ENCODE measurements at places on chromosomes 1 and 21. TPM values are rescaled to one million over a fixed set of nuclear protein-coding genes. Genes with fewer than 3 reads are reported as not detected.

DNA sequence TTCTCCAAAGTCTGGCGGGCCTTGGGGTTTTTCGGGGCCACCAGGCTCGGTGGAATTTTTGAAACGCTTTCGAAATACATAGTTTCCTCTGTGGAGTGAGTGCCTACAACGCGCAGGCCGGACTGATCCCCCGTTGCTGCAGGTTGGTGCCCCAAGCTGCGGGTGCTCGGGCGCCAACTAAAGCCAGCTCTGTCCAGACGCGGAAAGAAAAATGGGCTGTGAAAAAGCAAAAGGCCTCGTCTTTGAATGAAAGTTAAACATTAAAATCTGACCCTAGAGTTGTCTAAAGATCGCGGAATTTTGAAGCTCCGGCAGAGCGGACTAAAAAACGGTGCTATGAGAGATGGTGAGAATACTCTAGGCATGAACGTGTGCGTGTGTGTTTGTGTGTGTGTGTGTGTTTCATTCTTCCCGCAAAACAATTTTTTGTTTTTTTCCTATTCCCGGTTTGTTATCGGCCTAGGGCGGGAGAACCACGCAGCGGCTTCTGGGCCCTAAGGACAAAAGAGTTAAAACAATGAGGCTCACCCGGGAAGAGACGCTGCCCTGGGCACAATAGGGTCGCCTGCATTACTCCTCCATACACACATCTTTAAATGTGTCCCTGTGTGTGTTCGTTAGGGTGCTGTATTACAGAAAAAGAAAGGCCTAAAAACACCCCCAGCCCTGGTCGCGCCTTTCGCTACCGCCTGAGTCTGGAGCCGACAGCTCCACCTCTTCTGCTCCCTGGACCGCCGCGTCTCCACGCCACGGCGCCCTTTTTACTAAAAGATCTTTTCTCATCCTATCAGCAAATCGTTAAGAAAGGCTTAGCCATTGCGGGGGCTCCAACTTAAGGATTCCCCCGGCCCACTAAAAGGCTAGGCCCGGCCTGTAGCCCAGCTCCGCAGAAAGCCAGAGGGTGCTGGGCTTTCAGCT is 3.2 kb downstream of the TBX15 start:
- DNase-seq, result no peak

NPHS2 gene
- not detected for total RNA-seq

ZNF678 gene
- total RNA-seq, result 8.5 TPM

DNA sequence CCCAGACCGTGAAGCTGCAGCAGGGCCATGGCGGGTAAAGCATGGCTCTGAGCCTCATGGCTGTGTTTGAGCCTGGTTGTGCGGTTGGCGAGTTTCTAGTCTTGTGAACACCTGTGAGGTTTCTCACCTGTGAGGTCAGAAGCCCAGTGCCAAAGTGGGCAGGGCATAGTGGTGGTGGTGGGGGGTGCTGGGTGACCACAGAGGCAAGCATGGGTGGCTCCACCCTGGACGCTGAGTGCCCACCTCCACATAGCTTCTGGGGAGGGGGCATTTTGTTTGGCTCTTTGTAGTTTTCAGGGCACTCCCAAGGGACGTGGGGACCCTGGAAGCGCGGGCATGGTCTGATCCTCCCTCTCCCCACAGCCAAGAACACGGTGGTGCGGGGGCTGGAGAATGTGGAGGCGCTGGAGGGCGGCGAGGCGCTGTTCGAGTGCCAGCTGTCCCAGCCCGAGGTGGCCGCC is 91.1 kb downstream of the TRIM11 start:
- no peak for DNase-seq

- no peak for DNase-seq
These were observed 18.3 kb upstream of the SHISA4 start for GRCh38 chr1:201870397-201870796.

DNA sequence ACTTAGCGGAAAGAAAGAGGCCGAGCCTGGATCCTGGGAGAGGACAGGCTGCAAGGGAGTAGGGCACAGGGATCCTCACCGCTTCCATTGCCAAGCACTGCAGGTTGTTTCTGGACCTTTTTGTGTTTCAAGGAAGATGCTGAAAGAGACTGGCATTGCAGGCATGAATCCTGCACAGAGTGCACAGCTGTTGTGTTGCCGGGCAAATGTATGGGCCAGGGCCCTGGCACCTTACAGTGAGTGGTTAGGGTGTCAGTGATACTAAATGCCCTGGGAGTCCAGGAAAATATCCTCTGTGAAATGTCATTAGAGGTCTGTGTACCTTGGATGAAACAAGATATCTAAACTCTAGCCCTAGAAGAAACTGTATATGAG is 145.5 kb upstream of the FGGY start:
- no peak for DNase-seq

GRCh38 chr21:32803651-32804050 is 32.1 kb upstream of the PAXBP1 start:
- no peak for DNase-seq

SH2D5 gene
- total RNA-seq, result 0.66 TPM

GRCh38 chr21:37064841-37065240 is 8.0 kb downstream of the PIGP start:
- DNase-seq, result no peak

GRCh38 chr1:240598216-240599001 is 13.5 kb downstream of the GREM2 start:
- DNase-seq, result no peak

GRCh38 chr1:46804027-46804889 is 5.4 kb downstream of the CYP4B1 start:
- DNase-seq, result no peak

DNA sequence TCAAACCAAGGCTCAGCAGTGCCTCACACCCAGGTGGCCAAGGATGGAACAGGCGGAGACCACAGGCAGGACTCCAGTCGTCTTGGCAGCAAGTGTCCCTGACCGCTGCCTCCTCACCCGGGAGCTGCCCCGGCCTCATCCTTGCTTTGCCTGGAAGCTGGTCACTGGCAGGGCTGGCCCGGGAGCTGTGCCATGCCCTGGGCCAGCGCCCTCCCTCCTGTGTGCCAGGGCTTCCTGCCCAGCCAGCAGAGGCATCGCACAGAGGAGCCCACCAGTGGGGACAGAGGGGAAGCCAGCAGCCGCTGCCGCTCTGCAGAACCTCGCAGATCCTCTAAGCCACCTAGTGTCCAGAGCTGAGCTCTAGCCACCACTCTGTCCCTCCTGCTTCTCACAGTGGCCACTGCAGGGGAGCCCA is 7.8 kb downstream of the CASZ1 start:
- DNase-seq, result no peak

- DNase-seq, result no peak
These were observed 179.2 kb downstream of the NFIA start for GRCh38 chr1:61261595-61261994.

GRCh38 chr1:107941531-107941930 is 23.4 kb downstream of the VAV3 start:
- no peak for DNase-seq

Data from activated naive CD4-positive, alpha-beta T cell treated with anti-CD3 and anti-CD28 coated beads, Interleukin-2, amount 50 U/mL, for 72 hours (primary cell).